ENCODE measurements at places on chromosomes 11 and 22.

DNA sequence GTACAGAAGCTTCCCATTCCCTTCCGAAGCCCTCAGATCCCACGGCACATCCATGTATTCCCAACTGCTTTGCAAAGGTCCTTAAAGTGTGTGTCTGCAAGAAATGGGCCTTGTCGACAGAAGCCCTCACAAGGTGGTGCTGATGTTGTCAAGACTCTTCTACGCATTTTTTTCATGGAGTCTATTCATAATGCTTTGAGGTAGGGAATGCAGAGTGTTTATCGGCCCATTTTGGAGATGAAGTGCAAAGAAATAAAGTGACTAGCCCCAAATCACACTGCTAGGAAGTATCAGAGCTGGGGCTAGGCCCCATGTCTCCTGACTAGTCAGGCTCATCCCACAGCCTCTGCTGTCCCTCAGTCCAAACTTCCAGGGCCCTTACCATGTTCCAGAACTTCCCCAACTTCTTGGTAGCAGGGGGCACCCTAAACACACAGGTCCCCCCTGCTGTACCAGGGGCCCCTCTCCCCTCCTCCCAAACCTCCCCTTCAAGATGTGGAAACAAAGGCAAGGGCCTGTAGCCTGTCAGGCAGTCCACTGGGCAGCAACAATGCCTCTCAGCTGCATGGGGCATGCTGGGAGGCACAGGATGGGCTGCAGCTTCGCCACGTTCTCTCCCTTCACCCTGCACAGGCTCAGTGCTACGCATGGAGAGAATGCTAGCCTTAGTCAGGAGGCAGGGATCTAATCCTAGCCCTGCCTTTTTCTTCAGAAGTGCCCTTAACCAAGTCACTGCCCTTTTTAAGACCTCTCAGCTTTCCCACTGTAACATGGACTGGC is 7.8 kb downstream of the IL18BP start:
- DNase-seq = no peak

DNA sequence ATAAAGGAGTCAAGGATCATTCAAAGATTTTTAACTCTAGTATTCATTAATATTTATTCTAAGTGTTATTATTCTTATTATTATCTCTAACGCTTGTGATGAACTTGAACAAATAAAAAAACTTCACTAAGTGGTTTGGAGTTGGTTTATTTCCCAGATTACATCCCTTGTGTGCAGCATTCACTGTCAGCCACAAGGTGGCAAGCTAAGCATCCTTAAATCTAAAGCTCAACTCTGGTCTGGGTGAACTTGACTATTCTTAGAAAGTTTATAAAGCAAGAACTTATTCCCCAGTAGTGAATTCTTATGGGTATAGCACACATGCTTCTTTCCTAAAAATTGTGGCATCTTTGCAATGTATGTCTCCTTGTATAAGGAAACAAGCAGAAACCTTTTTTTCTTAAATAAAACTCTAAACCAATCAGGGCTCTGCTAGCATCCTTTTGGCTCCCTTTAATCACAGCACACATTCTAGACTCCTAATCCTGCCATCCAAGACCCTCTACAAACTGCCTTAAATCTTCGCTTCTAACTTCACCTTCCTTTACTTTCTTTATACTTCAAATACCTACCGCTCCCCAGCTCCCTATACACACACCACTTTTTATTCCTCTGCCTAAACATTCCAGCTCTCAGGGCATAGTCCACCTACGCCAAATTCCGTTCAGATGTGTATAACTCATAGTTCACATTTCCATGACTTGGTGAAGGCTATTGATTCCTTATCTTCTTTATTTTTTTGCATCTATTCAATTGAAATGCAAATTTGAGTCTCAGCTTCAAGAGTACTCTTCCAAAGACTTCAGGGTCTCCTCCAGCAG is 1068.8 kb downstream of the DLG2 start:
- DNase-seq = peak; percentile 28

GRCh38 chr22:49415151-49415951 is 412.3 kb downstream of the BRD1 start:
- no peak for DNase-seq

GRCh38 chr11:9095421-9095820 is 4.0 kb upstream of the SCUBE2 start:
- DNase-seq = no peak

DNA sequence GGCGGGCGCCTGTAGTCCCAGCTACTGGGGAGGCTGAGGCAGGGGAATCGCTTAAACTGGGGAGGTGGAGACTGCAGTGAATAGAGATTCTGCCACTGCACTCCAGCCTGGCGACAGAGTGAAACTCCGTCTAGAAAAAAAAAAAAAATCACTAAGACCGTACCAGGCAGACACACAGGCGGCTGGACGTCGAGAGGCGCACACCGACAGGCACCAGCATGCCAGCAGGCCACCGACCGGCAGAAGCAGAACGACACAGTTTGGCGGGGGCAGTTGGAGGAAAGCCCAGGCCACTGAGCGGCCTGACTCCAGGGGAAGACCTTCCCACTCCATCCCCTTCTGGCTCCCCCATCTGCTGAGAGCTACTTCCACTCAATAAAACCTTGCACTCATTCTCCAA is 17.5 kb downstream of the OR10D3 start:
- no peak for DNase-seq

DNA sequence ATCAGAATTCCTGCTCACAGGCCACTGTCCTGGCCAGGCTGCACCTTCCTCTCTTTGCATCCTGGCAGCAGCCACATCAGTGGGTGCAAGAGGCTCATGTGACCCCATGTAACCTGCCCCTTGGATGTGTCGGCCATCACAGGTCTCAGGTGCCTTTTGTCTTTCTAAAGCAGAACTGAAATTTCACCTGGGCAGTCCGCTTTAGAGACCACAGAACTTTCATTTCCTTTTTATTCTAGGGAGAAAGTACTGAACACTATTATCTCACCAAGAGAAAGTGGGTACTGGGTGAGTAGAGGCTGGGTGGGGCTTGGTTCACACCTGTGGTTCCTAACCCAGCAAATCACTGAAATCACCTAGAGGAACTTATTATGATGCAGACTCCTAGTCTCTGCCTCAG is 51.7 kb upstream of the NUP160 start:
- DNase-seq = no peak

DNA sequence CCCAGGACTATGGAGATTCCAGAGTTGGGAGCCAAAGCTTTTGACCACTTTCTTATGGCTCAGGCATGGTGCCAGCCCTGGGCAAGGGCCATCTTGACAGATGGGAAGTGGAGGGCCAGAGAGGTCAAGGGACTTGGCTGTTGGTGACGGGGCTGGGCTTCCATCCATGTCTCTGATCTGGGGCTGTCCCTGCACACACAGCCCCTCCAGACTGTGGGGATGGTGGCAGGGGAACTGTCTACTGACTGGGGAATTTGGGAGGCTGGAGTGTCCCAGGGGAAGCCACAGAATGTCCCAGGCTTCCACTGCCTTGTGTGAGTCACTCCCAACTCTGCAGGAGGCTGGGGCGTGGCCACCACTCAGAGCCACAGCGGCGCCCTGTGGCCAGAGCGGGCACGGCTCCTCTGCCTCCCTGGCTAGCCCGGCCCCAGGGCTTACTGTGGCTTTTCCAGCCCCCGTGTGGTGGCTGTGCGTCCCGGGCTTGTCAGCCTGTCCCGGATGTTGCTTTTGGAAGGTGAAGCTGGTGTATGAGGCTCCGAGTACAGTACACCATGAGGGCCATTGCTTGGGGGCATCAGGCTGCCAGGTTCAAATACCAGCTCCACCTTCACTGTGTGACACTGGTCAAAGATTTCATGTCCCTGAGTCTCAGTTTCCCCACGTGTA is 19.6 kb downstream of the C22orf23 start:
- DNase-seq = peak; percentile 89

GRCh38 chr11:69295079-69295994 is 1.4 kb downstream of the MYEOV start:
- no peak for DNase-seq

GRCh38 chr22:39666926-39667325 is 96.4 kb downstream of the CACNA1I start:
- DNase-seq = no peak

- no peak for DNase-seq
These were observed 20.1 kb upstream of the CARS1 start for GRCh38 chr11:3077189-3077836.

DNA sequence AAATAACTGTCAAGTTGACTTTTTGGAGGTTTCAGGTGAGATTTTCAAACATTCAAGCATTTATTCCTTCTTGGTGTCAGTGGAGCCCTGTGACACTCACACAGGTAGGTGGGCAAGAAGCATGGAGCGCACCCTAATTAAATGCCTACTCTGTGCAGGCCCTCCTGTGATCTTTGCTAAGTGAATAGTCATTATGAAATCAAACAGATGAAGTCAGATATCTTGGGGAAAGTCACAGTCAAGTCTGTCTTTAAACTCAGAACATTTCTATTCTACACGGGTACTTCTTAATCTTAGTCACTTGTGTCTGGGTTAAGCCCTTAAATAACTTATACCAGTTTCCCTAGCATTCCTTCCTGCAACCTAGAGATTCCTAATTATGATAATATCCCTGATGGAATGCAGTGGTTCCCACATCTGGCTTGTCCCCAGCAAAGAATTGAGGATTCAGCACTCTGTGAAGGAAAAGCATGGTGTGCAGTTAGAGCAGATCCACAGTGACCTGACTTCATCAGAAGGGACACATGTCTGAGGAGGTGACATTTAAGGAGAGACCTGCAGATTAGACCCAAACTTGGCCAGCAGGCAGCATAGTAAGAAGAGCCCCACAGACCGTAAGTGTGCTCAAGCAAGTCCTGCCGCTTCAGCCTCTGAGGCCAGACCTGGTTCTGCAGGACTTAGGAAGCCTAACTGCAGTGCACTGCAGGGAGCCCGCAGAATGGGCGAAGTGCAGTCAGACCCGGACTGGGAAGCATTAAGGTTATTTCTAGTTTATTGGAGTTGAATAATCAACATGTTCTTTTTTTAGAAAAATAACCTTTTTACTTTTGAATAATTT is 85.3 kb upstream of the GAL start:
- DNase-seq = no peak

GRCh38 chr22:22388090-22388489 is 120.5 kb downstream of the ZNF280B start:
- DNase-seq = no peak

GRCh38 chr22:23219317-23219716 is 39.0 kb downstream of the BCR start:
- DNase-seq = peak; percentile 55
